Endothelial cell (in vitro differentiated cells): ENCODE measurements at places on chromosomes 6 and 20.

- DNase-seq = peak; percentile 76
Measured at GRCh38 chr6:11496152-11497060, 41.1 kb upstream of the TMEM170B start.

DNA sequence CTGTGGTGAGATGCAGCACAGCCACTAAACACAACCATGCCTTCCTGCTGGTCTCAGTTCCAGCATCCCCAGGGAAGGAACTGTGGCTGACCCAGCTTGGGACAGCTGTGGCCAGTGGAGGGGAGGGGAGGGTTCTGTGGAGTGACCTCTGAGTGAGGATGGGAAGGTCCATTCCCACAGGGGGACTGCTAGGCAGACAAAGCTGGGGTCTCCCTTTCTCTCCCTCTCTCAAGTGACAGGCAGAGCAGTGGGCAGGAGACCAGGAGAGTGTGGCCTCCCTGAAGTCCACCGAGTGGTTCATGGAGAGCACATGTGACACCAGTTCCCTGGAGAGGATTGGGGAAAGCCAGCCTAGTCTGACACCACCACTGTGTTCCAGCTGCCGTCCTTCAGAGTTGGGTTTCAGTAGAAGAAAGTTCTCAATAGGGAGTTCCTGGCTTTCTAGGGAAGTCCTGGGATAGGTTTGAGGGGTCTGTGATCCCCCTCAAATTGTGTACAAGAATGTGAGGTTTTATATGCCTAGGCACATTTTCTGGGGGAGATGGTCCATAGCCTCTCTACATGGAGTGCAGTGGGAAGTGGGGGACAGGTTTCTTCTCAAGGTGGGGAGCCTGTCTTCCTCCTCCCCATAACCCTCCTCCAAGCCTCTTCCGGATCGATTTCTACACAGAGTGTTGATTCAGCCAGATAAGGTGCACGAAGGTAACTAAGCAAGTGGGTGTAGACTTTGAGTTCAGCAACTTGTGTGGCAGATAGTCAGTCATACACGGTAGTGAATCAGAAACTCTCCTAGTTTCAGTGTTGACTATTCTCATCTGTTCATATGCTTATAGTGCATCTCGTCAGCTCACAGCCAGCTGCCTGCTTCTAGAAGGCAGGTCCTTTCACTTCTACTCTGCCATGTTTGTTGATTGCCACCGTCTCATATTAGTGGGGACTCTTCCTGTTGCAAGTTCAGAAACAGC lies 18.9 kb downstream of the MANBAL start:
- no peak for DNase-seq

GRCh38 chr6:142207265-142207877 lies 60.3 kb downstream of the VTA1 start:
- peak; percentile 52 for DNase-seq

DNA sequence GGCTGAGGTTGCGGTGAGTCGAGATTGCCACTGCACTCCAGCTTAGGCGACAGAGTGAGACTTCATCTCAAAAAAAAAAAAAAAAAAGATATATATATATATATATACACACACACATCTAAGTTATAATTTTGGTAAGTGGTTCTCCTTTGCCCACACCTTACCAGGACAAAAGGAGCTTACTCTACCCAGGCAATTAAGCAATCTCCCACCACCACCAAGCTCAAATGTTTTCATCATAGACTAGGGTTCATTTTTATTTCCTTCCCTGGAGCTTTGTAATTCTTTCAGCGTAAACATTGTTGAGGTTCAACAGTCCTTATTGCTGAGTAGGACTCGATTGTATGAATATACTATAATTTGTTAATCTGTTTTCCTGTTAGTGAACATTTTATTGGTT lies 23.5 kb downstream of the AMD1 start:
- no peak for DNase-seq

GRCh38 chr6:110296241-110297025 lies 61.7 kb downstream of the METTL24 start:
- DNase-seq = no peak

- no peak for DNase-seq
Measured at GRCh38 chr6:35058358-35058675, 82.8 kb downstream of the TCP11 start.

GRCh38 chr6:95629551-95629950 lies 52.2 kb downstream of the MANEA start:
- no peak for DNase-seq

DNA sequence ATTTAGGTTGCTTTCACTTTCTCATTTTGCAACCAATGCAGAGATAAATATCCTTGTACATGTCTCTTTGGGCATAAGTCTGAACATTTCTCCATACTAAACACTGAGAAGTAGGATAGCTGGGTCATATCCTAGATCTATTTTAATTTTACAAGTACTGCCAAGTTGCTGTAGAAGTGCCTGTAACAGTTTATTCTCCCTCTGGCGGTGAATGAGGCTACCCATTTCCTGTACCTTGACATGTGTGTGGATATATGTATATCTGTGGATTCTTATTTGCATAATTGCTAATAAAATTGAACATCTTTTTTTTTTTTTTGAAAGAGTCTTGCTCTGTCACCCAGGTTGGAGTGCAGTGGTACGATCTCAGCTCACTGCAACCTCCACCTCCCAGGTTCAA lies 48.0 kb upstream of the PNRC1 start:
- no peak for DNase-seq

GRCh38 chr20:43322851-43323250 lies 133.1 kb upstream of the PTPRT start:
- DNase-seq = no peak
